ENCODE measurements at places on chromosomes 12 and 14.

DNA sequence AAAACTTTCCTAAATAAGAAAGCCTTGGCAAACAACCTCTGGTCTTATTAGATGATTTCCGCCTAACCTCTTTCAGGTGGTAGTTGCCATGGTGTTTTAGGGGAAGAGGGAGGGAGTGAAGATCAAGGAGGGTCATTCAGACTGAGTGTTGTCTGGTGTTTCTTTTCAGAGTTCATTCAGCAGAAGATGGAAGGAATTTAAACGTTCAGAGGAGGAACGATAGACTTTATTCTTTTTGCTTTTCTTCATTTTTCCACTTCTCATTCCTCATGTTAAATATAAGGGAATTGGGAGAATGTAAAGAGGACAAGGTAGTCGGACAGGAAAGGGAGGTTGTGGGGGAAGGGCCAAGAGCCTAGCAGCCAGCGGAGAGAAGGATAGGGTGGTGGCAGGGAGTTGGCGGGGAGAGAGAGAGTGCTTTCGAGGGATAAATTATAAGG is 17.4 kb upstream of the SALL2 start:
- no peak for DNase-seq

- peak; percentile 0 for DNase-seq
Observed at GRCh38 chr14:40164083-40164482, 731.9 kb upstream of the FBXO33 start.

GRCh38 chr12:47039756-47040155 is 39.7 kb upstream of the PCED1B start:
- no peak for DNase-seq

- DNase-seq = no peak
Observed at GRCh38 chr14:76910371-76910890, 84.2 kb downstream of the LRRC74A start.

DNA sequence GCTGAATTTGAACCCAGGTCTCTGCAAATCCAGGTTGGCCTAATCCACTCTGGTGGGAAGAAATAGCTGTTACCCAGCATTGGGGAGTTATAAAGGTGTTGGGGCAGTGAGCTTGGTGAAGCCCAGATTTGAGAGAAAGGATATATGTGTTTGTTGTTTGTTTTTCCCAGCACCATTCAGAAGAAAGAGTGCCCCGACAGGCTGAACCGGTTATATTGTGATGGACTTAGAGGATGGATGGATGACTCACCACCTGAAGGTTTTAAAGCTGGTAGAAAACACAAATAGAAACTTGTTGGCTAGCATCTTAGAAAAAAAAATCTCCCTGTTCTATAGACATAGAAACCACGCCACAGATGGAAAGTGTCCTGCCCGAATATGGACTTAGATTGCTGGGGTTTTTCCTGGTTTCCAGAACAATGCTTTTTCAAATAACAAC is 404.6 kb downstream of the MED13L start:
- DNase-seq = no peak

DNA sequence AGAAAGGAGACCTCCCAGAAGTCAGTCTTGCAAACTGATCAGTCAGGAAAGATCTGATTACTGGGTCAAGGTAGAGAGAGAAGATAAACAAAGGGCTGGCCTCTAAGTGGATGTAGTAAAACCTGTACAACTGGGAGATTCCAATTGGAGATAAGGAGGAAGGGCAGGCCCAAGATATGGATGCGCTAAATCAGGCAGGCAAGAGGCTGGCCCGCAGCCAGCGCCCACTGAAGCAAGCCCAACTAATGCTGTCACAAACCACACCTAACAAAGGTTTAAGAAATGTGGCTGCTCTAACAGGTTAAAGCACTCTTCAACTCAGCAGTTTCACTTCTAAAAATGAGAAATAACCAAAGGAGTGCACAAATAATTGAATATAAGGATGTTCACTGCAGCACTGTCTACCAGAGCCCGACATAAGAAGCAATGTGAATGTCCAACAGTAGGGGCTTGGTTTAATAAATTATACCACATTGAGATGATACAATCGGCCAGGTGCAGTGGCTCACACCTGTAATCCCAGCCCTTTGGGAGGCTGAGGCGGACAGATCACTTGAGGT is 4.7 kb downstream of the GLTP start:
- DNase-seq = no peak

- no peak for DNase-seq
Observed at GRCh38 chr12:99277591-99278379, 369.8 kb upstream of the GARIN6 start.

- DNase-seq = no peak
Observed at GRCh38 chr14:90605430-90605829, 208.6 kb downstream of the CALM1 start.

- no peak for DNase-seq
Observed at GRCh38 chr14:54590481-54590880, 23.6 kb downstream of the SAMD4A start.

DNA sequence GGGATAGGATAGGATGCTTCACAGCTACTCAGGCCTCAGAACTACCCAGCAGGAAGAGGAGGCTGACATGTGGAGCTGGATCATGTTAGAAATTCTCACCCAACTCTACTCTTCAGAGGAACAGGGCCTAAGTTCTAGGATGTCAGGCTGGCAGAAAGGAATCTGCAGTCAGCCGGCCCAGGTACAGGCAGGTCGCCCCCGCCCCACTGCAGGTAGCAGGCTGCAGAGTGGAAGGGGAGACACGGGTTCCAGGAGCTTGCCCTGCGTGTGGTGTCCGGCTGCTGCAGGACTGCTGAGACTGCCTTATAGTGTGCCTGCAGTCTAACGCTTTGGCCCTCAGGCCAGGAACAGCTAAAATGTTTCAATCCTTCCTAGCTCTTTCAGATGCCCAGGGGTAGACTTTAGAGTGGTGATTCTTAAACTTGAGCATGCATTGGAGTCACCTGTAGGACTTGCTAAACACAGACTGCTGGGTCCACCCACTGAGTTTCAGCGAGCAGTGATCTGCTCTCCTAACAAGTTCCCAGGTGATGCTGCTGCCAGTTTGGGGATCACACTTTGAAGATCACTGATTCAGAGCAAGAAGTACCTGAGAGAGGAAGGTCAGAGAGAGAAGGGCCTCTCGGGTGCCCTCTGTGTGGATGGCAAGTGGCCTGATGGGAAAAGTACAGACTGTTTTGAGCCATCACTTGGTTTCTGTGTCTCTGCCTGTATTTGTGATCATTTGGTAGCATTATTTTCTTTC is 153.6 kb downstream of the PPM1H start:
- no peak for DNase-seq

DNA sequence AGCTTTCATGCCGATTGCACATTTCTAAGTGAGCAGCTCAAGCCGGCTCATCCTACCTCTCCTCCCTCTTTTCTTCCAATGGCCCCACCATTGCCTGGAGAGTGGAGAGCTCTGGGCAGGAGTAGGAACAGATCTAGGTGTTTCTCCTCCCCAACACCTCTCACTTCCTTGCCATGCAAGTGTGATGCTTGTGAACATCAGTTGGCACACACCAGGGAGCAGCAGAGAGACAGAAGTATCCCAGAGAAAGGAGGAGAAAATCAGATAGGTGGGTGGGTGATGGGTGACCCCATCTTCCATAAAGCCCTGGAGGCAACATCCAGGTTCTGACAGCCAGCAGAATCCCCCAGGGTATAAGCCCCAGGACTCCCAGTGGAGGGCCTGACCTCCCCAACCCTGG is 27.8 kb downstream of the NPC2 start:
- no peak for DNase-seq

GRCh38 chr12:84512751-84513150 is 399.8 kb downstream of the SLC6A15 start:
- peak; percentile 65 for DNase-seq

All from fibroblast of skin of abdomen (primary cell).